ENCODE measurements at places on chromosomes 1 and 21.

DNA sequence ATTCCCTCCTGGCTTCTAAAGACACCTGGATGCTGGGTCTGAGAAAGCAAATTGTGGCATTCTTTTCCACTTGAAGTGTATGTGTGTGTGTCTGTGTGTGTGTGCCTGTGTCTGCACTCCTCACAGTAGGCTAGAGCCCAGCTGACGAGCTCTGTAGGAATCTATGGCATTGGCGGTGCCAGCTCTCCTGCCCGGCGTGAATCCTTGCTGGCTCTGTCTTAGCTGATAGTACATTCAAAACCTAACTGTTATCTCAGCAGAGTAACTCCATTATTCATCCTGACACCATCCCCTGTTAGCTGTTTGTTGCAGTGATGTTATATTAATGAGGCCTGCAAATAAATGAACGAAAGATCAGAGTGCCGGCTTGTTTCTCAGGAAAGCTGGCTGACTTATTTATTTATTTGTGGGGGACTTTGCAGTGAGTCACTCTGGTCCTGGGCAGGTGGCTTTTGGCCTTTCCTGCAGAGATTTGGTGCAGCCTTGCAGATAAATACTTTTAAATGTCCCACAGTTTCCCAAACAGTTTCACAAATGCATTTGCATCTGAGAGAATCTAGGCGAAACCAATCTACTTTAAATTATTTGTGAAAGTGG, 160.6 kb upstream of the CD34 start:
- DNase-seq: peak; percentile 81

GRCh38 chr1:28986306-28986910, 72.0 kb downstream of the EPB41 start:
- no peak for DNase-seq

DNA sequence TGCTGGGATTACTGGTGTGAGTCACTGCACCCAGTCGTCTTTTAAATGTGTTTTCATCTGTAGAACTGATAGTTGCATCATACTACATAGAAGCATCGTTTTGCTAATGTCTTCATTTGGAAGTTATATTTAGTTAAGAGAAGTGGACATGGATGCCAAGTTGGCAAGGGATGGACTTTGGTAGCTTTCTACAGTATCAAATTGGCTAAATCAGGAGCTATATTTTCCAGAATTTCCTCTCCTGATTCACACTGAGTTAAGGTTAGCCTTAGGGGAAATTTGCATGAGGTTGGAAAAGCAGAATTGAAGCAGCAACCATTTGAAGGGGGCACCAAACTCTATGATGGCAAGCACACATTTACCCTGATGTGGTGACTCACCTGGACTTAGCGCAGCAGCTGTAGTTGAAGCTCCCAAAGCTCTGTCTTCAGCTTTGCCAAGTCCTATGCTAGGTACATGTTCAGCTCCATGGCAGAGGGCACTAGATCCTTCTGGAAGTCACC, 43.9 kb downstream of the DUSP10 start:
- peak; percentile 39 for DNase-seq

- peak; percentile 98 for DNase-seq
Observed at GRCh38 chr1:193115629-193116227, 6.1 kb upstream of the CDC73 start.

DNA sequence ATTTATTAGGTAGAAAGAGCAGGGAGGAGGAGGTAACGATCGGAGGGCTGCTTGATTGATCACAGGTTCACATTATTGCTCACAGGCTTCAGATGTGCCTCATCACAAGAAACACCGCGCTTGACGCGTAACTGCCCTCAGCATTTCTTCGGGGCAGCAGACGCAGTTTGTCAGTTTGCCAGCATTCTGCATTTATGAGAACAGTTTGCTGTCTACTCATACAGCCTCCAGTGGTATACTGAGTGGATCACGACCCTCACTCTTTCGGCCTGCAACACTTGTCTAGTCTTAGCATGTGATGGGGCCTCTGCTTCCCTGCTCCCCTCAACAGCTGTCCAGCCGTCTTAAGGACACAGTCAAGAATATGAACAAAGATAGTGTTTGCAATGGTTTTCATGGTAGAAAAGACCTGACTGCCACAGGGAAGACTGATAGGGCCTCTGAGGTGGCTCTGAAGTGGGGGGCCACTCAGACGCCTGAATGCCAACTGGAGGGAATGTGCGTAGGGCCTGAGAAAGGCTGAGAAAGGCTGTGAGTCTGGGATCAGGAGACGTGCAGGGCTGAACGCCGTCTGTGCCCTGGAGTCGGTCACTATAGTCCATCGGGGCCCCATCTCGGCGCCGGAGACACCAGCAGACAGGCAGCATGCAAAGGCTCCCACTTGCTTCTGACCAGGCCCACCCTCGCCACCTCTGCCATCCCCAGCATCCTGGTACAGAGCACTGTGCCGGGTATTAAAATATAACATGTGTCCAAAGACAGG, 45.0 kb downstream of the UBE2G2 start:
- DNase-seq: no peak

- no peak for DNase-seq
Observed at GRCh38 chr1:184632415-184633175, 122.1 kb downstream of the EDEM3 start.

DNA sequence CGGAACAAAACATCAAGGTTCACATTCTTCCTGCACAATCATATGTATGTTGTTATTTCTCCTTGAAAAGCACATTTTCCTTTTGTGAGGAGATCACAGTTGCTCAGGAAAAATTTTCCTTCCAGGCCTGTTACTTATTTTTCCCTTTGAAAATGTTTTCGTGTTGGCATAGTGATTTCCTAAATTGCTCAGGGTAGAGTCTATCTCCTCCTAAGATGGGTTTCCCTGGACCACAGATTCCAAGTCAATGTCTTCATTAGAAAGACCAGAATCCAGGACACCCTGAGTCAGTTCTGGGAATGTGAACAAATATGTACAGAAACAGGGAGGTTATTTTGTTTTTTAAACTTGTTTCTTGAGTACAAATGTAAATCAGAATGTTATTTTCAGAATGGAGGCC, 94.3 kb upstream of the C1orf105 start:
- no peak for DNase-seq

DNA sequence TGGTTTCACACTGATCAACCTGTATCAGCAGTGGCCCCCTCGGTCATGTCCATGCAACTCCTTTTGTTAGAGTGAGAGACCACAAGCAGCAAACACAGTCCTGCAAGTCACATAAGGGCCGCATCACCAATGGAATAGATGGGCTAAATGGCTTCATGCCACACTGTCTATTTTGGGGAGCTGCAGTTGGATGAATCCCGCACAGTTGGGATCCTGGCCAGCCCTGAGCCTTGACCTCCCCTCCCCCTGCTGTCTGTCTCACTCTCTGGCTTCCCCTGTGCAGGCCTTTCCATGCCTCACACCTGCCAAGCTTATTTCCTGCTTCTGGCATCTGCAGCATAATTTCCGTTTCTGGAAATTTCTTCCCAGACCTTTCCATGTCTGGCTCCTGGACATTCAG, 57.0 kb downstream of the CNIH3 start:
- DNase-seq: no peak

GRCh38 chr1:214957330-214958137, 125.0 kb upstream of the KCNK2 start:
- peak; percentile 100 for DNase-seq

DNA sequence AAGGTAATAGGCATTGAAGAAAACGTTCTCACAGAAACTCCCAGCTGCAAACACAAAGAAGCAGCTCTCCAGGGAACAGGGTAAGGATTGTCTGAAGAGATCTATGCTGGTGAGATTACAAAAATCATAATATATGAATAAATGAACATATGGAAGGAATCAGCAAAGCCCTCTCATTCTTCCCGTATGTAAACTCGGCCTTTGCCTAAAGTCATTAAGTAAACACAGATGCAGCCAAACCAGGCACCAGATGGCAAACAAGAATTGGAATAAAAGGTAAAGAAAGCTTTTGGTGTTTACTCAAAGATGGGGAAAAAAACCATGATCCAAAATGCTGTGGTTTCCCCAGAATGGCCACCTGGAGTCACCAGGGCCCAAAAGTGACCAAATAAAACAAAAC, 76.6 kb upstream of the HOOK1 start:
- DNase-seq: peak; percentile 95

DNA sequence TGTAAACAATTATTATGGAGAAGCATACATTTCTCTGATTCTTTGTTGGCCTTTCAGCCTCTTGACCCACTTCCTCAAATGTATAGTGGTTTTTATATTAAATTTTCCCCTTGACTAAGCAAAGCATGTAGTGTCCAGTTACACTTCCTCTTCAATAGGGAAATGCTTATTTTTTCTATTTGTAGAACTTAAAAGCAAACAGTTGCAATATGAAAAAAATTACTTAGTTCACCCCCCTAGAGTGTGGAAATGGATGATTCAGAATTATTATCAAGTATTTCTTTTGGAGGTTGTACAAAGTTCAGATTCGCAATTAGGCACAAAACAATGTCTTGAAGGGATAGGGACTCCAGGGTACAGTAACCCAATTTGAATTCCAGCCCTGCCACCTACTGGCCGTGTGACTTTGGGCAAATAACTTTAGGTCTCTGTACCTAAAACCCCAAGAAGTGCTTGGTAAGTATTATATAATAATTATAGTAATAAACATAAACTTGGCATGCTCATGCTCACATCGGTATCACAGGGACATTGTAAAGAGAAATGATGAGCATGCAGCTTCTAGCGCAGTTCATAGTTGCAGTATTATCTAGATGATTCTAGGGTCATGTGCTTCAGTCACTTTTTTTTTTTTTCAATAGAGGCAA, 28.6 kb upstream of the IFNGR2 start:
- DNase-seq: peak; percentile 56

GRCh38 chr1:202291961-202292712, 49.6 kb downstream of the UBE2T start:
- DNase-seq: peak; percentile 67

- DNase-seq: no peak
Observed at GRCh38 chr1:67734323-67734690, 49.3 kb downstream of the GADD45A start.

GRCh38 chr1:26259578-26259977, 20.3 kb upstream of the SH3BGRL3 start:
- DNase-seq: no peak

DNA sequence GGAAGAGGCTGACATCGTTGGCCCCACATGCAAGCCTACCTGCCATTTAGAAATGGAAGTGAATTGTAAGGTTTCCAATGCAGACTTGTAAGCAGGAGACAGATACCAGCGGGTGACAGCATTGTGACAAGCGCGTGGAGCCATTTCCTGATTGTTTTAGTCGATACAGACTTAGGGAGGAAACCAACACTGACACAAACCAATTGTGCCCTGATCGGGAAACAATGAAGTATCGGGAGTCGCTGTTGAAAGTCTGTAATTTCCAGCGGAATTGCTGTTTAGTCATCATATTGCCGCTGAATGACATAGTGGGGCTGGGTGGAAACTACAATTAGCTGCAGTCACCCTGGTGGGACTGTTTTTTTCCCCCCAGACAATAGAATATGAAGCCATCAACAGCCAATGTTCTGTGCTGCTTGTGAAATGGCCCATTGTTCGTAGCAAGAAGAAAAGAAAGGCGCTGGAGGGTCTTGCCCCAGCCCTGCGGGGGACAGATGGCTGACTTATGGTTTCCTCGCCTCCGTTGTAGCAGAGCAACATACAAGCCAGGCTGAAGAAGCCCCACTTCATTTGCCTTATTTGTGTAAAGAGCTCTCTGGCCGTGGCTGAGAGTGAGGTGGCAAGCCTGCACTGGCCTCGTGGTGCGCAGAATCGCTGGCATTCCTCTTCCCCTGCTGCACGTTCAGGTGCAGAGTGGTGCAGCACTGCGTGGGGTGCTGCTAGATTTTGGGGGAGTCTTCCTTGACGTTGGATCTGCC, 462.7 kb downstream of the CAMTA1 start:
- no peak for DNase-seq

- peak; percentile 77 for DNase-seq
Observed at GRCh38 chr21:39385299-39386145, 36.6 kb upstream of the HMGN1 start.

- DNase-seq: no peak
Observed at GRCh38 chr1:211925016-211925415, 94.5 kb upstream of the LPGAT1 start.

- DNase-seq: peak; percentile 79
Observed at GRCh38 chr1:214264196-214264595, 16.8 kb upstream of the SMYD2 start.

GRCh38 chr1:15178571-15179484, 25.3 kb downstream of the TMEM51 start:
- peak; percentile 96 for DNase-seq

DNA sequence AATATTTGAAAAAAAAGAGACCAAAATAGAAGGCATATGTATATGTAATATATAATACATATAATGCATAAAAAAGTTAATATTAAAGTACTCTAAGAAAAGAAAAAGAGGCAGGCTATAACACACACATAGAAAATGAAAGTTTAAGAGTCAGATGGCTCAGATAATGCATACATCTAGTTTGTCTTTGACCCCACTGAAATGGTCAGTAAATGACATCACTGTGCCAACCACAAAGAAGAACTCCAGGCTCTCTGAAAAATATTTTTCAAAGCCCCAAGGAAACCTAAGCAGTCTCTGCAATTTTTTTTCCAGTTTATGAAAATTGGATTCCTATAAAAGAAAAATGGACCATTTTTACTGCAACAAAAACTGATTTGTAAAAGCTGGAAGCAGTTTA, 55.4 kb upstream of the SCYL3 start:
- DNase-seq: peak; percentile 49

DNA sequence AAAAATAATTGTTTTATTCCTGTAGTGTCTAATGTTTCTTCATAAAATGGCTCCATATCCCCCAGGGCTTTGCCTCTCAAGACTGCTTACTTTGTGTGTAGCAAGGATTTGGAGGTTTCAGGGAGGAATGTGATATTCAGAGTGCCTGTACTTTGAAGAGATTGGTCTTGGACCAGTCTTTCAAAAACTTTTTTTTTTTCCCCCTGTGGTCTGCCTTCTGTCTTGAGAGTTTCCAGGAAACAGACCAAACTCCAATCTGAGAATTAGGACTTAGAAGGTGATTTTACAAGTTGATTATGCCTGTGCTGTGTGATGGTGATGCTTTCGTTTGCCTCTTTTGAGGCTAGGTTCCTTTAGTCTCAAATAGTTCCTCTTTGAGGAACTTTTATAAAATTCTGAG, 25.9 kb downstream of the GABPA start:
- DNase-seq: no peak

- DNase-seq: no peak
Observed at GRCh38 chr21:31011412-31011811, 26.9 kb downstream of the KRTAP19-8 start.

DNA sequence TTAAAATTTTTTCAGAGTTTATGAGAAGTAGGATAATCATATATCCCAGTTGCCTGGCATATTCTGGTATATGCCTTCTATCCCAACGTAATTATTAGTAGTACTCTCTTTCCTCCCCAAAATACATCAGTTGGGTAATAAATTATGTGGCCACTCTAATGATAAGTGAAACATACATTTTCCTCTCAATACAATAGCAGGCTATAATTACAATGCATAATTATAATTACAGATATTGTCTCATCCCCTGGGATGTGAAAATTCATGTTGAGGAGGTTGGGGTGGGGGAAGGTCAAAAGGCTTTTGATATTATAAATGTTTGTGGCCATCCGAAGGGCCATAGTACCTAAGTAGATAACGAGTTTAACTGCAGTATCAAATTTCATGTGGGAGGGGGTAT, 277.1 kb downstream of the ST6GALNAC3 start:
- no peak for DNase-seq
